ENCODE measurements at places on chromosomes 1 and 21. TPM values are rescaled to one million over a fixed set of nuclear protein-coding genes. Genes with fewer than 3 reads are reported as not detected.

DNA sequence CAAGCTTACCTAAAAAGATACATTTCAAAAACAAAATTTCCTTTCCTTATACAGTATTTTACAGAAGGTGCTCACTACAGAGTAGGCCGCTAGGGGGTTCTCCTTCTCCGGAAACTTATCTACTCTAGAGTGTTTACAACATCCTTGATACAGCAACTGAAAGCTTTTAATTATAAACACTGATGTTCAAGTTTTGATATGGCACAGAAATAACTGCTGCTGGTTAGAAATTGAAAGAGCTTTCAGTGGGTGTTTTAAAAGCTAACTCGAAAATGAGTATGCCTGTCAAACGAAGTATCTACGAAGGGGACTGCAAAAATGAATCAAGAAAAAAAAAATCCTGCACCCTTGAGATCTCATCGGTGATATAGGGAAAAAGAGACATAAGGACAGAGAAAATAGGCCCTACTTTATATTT is 1.0 kb downstream of the YOD1 start:
- peak; percentile 72 for DNase-seq

DNA sequence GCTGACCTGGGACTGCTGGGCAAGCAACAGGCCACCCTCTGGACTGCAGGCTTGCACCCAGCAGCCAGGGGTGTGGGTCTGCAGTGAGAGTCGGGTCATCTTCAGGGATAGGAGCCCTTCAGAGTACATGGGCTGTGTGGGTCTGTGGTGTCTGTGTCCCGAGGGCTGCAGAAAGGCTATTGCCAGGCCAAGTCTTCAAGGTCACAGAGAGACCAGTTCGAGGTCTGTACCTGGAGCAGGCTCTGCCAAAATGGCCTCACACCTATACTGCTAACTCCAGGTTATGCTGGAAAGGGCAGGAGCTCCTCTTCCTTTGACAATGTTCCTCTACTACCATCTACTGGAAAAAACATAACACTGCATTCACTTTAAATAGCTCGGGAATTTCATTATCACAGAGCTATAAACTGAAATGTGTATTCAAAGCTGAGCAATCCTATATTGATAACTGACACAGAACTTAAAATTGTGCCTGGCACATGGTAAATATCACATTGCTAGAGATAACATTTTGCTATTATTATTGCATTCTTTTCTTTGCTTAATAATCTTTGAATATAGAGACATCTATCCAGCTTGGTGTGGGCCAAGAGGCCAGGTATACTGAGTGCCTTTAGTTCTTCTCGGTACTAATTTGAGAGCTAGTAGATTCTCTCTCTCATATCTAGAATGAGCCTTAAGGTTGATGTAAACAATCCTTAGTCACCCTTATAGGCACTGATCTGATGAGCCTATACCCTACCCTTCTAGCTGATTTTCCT is 6.9 kb upstream of the DNAH14 start:
- no peak for DNase-seq

DNA sequence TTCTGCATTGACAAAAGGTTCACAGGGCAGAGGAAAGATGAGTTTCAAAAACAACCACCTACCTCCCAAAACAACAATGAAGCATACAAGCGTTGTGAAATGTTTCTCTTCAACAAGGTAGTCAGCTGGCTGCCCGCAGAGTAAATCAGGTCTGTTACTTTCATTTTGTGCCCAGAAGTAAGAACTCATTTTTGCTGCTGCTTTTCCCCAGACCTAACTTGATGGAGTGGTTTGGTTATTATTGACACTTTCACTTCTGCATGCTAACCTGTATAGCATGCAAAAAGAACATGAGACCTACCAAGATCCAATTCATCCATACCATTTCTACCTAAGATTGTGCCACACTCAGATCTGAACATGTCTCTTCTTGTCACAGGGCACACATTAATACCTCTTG is 1.3 kb downstream of the SLC9C2 start:
- DNase-seq: no peak

DNA sequence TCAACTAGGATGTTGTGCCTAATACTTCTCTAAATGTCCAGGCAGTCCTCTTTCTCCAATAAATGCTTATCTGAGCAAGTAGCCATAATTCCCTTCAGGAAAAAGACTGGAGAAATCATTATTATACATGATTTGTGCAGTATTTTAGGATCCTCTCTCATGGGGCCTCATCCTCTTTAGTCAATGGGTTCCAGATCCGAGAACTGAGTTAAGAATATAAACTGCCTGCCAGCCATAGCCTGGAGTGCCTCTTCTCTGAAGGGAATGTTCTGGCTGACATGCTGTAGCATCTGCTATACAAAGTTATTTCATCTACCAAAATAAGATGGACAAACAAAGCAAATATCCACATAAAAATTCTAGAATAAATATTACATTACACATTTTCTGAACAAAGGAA is 334.0 kb upstream of the PRMT6 start:
- no peak for DNase-seq

- DNase-seq: no peak
Measured at GRCh38 chr1:82160903-82161302, 360.2 kb downstream of the ADGRL2 start.

DNA sequence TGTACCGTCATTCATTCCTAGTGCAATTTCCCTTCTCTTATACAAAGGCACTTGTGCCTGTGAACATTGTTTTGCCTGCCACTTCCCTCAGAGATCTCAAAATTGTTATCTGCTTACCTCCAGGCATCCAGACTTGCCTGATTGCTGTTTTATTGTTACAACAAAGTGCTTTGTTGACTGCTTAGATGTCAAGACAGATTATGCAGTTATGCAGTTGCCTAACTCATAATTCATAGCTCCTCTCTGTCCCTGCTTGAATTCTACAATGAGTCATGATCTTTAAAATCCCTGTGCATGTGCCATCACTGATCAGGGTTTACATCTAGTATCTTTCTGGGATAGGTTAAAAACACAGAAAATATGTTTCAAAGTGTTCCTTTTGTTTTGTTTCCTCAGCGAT is 24.5 kb downstream of the CXADR start:
- no peak for DNase-seq

- no peak for DNase-seq
Measured at GRCh38 chr1:32263744-32264143, 12.7 kb downstream of the LCK start.

KIAA1614 gene
- total RNA-seq: 0.33 TPM

Measured in activated CD4-positive, alpha-beta T cell treated with anti-CD3 and anti-CD28 coated beads, Interleukin-2, amount 10 ng/mL, durations not matched to agents 7 days and 5 days (primary cell).